Cardiac muscle cell (in vitro differentiated cells and primary cell): ENCODE measurements at places on chromosomes 6 and 20. TPM values are rescaled to one million over a fixed set of nuclear protein-coding genes. Genes with fewer than 3 reads are reported as not detected.

GRCh38 chr20:19710336-19711120 is 47.5 kb upstream of the RIN2 start:
- peak; percentile 6 for DNase-seq
- H3K4me1 ChIP-seq, result peaks cover 36% of the 10 kb centered on the region
- H3K27ac ChIP-seq, result no peak overlapping the region
- H3K4me3 ChIP-seq, result no peak overlapping the region
- peaks cover 33% of the 10 kb centered on the region for H3K27me3 ChIP-seq

DNA sequence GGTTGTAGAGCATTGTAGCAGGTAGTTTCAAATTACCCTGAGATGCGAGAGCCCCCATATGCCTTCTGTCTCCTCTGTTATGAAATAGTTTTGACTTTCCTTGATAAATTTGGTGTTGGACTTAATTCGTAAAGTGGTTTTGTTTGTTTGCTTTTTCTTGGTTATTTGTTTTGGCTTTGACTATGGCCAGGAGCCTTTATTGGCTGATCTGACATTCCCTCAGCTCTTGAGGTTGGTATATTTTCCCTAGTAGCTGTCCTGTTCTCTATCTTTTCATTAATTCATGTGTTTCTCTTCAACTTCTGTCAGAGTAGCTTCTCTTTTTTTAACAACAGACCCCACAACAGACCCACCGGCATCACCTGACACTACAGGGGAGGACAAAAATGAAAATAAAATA is 457.4 kb upstream of the MANEA start:
- no peak for DNase-seq
- H3K4me3 ChIP-seq, result no peak overlapping the region
- no peaks in the 10 kb centered on the region for H3K27me3 ChIP-seq
- no peaks in the 10 kb centered on the region for H3K36me3 ChIP-seq

DNA sequence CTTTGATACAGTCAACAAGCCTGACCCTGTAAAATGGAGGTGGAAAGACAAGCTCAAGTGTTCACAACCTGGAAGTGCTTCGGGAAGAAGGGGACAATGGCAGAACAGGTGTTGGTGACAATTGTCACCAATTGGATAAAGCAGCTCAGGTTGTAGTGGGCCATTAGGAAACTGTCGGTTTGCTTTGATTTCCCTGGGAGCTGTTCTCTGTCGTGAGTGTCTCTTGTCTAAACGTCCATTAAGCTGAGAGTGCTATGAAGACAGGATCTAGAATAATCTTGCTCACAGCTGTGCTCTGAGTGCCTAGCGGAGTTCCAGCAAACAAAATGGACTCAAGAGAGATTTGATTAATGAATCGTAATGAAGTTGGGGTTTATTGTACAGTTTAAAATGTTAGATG is 15.0 kb downstream of the CCR6 start:
- no peaks in the 10 kb centered on the region for H3K4me1 ChIP-seq
- no peak overlapping the region for H3K27ac ChIP-seq
- DNase-seq, result peak; percentile 90
- no peaks in the 10 kb centered on the region for H3K36me3 ChIP-seq

DNA sequence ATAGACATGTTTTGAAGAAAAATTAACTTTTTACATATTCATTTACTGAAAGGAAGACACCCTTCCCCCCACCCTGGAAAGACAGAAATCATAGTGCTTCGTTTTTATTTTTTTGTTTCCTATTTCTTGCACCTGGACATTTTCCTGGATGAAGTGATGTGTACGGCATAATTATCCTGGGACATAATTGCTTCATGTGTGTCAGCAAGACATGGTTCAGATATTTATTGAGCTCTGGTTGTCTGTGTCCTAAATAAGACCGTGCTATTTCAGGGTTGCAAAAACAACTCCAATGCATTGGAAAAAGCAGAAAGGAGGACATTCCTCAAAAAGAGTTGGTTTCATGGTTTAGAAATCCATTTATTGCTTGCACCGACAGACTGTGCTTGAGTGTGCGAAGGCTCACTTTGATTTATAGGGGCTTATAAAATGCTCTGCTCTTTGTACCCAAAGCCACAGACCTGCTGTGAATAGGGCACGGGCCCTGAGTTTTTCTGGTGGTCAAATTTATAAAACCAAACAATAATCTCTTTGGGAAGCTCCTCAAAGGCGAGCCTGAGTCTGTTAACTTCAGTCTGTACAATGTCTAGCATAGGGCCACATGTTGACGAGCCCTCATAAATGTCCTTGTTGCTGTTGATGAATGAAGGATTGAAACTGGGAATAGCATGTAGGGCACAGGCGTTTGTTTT is 179.5 kb downstream of the SOX4 start:
- H3K4me1 ChIP-seq, result peaks cover 36% of the 10 kb centered on the region
- no peaks in the 10 kb centered on the region for H3K27me3 ChIP-seq
- no peak for DNase-seq
- H3K36me3 ChIP-seq, result no peaks in the 10 kb centered on the region
- H3K27ac ChIP-seq, result peak overlapping the region; percentile 14

GRCh38 chr6:43942011-43942442 is 172.0 kb downstream of the VEGFA start:
- H3K27ac ChIP-seq, result peak overlapping the region; percentile 63
- H3K27me3 ChIP-seq, result no peaks in the 10 kb centered on the region
- H3K36me3 ChIP-seq, result no peaks in the 10 kb centered on the region
- peaks cover 51% of the 10 kb centered on the region for H3K4me1 ChIP-seq

- H3K36me3 ChIP-seq, result no peaks in the 10 kb centered on the region
- H3K27ac ChIP-seq, result no peak overlapping the region
- no peak for DNase-seq
- H3K4me3 ChIP-seq, result no peak overlapping the region
- no peaks in the 10 kb centered on the region for H3K4me1 ChIP-seq
Observed at GRCh38 chr6:78347191-78347916, 520.0 kb upstream of the IRAK1BP1 start.

GRCh38 chr6:161575523-161576254 is 301.8 kb upstream of the AGPAT4 start:
- H3K4me1 ChIP-seq, result no peaks in the 10 kb centered on the region
- H3K27ac ChIP-seq, result no peak overlapping the region
- H3K27me3 ChIP-seq, result no peaks in the 10 kb centered on the region
- no peak for DNase-seq
- no peaks in the 10 kb centered on the region for H3K36me3 ChIP-seq

KIF6 gene
- total RNA-seq, result 0.69 and 0.88 TPM in 2 replicates

GRCh38 chr6:131005439-131006016 is 57.5 kb downstream of the EPB41L2 start:
- H3K4me3 ChIP-seq, result no peak overlapping the region
- H3K36me3 ChIP-seq, result no peaks in the 10 kb centered on the region
- no peak overlapping the region for H3K27ac ChIP-seq
- DNase-seq, result no peak

GRCh38 chr6:113076116-113076515 is 729.0 kb downstream of the RFPL4B start:
- no peak overlapping the region for H3K27ac ChIP-seq
- H3K4me3 ChIP-seq, result no peak overlapping the region
- no peaks in the 10 kb centered on the region for H3K27me3 ChIP-seq
- no peak for DNase-seq

DNA sequence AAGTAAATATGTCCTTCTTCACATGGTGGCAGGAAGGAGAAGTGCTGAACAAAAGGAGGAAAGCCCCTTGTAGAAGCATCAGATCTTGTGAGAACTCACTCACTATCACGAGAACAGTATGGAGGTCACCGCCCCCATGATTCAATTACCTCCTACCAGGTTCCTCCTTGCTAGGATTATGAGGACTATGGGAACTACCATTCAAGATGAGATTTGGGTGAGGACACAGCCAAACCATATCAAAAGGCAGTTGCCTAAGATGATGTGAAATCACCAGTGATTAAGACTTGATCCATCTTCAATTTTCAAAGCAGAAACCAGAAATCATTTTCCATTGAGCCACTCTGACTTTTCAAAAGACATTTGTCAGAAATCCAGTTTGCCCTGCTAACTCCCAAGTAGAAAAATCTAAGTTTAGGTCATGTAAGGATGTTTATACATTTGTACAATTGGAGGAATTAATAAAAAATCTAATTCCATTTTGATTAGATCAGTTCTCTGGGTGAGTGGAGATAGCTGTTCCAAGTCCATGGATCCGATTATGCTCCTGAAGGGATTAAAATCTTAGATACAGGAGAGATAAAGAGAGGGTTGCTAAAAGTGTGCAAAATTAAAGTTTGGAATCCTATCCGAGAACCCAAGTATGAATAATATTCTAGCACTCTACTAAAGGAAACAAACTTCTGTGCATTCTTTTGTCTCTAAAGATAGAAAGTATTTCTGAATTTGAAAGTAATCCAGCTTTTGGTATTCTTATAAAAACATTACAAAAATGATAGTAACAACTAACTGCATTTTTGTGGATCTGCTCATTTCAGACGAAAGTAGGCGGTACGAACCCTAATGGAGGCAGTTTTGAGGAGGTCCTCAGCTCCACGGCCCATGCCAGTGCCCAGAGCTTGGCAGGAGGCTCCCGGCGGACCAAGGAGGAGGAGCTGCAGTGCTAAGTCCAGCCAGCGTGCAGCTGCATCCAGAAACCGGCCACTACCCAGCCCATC is 39.5 kb downstream of the HDDC2 start:
- no peak for DNase-seq
- H3K4me1 ChIP-seq, result no peaks in the 10 kb centered on the region
- no peaks in the 10 kb centered on the region for H3K36me3 ChIP-seq
- H3K27me3 ChIP-seq, result no peaks in the 10 kb centered on the region

DNA sequence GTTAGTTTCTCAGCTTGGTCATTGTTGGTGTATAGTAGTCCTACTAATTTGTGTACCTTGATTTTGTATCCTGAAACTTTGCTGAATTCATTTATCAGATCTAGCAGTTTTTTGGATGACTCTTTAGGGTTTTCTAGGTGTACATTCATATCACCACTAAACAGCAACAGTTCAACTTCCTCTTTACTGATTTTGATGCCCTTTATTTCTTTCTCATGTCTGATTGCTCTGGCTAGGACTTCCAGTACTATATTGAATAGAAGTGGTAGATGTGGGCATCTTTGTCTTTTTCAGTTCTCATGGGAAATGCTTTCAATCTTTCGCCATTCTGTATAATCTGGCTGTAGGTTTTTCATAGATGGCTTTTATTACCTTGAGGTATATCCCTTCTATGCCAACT is 61.3 kb upstream of the HEY2 start:
- no peaks in the 10 kb centered on the region for H3K4me1 ChIP-seq
- H3K27me3 ChIP-seq, result no peaks in the 10 kb centered on the region
- no peak overlapping the region for H3K27ac ChIP-seq
- no peak for DNase-seq
- no peaks in the 10 kb centered on the region for H3K36me3 ChIP-seq
- no peak overlapping the region for H3K4me3 ChIP-seq

GRCh38 chr20:9668381-9668780 is 154.0 kb downstream of the LAMP5 start:
- H3K27ac ChIP-seq, result no peak overlapping the region
- no peaks in the 10 kb centered on the region for H3K36me3 ChIP-seq
- H3K4me1 ChIP-seq, result no peaks in the 10 kb centered on the region
- no peaks in the 10 kb centered on the region for H3K27me3 ChIP-seq

DNA sequence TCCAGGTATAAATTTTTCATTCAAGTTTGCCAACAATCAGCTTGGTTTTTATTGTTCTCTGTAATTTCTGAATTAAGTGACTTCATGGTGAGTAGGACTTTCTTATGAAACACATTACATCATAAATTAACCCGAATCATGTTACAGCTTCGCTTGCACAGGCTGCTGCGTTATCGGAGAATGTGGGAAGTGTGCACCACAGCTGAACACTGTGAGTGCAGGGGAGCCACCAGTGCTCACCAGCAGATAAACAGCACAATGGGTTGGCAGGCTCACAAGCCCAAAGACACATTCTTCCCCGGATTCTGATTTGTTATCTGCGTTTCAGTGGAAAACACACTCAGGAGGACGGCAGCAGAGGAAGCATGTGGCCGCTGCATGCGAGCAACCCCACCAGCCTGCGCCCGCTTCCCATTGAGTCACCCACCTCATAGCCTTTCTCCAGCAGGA is 121.1 kb downstream of the GMDS start:
- no peaks in the 10 kb centered on the region for H3K36me3 ChIP-seq
- H3K27me3 ChIP-seq, result no peaks in the 10 kb centered on the region
- H3K4me3 ChIP-seq, result no peak overlapping the region
- peaks cover 6% of the 10 kb centered on the region for H3K4me1 ChIP-seq
- peak; percentile 98 for DNase-seq

DNA sequence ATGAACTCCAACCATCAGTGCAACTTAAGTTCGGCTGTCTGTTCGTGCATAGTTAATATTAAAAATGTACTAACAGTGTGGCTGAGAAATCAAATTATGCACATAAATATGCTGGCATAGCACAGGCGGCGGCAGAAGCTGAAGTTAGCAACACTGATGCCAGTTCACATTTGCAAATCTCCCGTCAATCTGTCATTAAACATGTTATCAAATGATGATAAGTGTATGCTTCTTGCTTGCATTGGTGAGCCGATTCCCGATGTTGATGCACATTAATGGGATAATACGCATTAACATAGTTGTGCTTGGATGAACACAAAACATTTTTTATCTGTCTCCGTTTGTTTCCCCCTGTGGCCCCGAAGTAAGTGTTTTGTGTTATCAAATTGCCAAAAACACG is 309.4 kb downstream of the ZNF217 start:
- H3K27ac ChIP-seq, result no peak overlapping the region
- no peaks in the 10 kb centered on the region for H3K27me3 ChIP-seq
- no peak for DNase-seq
- H3K36me3 ChIP-seq, result no peaks in the 10 kb centered on the region
- H3K4me1 ChIP-seq, result no peaks in the 10 kb centered on the region

GRCh38 chr6:46832816-46833215 is 39.6 kb downstream of the MEP1A start:
- H3K27ac ChIP-seq, result no peak overlapping the region
- H3K27me3 ChIP-seq, result no peaks in the 10 kb centered on the region
- no peak overlapping the region for H3K4me3 ChIP-seq
- no peaks in the 10 kb centered on the region for H3K4me1 ChIP-seq
- H3K36me3 ChIP-seq, result no peaks in the 10 kb centered on the region

- H3K27me3 ChIP-seq, result no peaks in the 10 kb centered on the region
- H3K27ac ChIP-seq, result no peak overlapping the region
- H3K4me3 ChIP-seq, result no peak overlapping the region
- H3K4me1 ChIP-seq, result peaks cover 5% of the 10 kb centered on the region
- peaks cover 20% of the 10 kb centered on the region for H3K36me3 ChIP-seq
Observed at GRCh38 chr20:9412309-9412708, 102.1 kb upstream of the LAMP5 start.

DNA sequence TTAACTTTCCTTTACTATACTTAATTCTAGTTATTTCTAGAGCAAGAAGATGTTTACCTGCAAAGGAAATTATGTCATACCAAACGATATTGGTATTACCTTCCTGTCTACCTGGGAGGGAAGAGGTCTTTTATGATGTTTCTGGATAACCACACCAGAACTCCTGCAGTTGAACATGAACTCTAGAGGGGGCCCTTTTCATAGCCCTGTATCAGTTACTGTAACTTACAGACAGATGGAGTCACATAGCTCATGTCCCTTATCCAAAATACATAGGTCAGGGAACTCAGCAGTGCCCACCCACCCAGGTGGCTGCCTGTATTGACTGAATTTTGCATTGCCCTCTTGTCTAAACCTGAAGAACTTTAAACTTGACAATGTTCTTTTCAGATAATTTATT is 35.1 kb upstream of the MYL9 start:
- no peaks in the 10 kb centered on the region for H3K27me3 ChIP-seq
- no peak overlapping the region for H3K4me3 ChIP-seq
- no peaks in the 10 kb centered on the region for H3K4me1 ChIP-seq
- peak; percentile 39 for DNase-seq
- H3K36me3 ChIP-seq, result peaks cover 22% of the 10 kb centered on the region
